ENCODE measurements at places on chromosomes 11 and 22.

DNA sequence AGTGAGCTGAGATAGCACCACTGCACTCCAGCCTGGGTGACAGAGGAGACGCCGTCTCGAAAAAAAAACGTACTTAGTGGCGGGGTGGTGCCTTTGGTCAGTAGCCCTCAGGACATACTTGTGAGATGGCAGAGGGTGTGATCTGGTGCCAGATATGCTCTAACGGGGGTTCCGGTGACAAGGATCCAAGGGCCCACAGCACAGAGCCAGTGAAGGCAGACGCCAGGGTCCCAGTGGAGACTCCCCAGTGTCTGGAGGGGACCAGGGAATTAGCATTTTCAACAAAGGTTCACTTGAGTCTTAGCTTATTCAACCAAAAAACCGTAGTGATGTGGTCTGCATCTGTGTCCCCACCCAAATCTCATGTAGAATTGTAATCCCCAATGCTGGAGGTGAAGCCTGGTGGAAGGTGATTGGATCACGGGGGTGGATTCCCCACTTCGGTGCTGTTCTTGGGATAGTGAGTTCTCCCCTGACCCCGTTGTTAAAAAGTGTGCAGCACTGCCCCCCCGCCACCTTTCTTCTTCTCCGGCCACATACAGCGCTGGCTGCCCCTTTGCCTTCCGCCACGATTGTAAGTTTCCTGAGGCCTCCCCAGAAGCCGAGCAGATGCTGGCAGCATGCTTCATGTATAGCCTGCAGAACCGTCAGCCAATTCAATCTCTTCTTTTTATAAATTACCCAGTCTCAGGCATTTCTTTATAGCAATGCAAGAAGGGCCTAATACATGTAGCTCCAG, 26.6 kb upstream of the OSBPL5 start:
- DNase-seq, result no peak

- DNase-seq, result no peak
Observed at GRCh38 chr11:43243927-43244326, 67.9 kb upstream of the API5 start.

GRCh38 chr11:84419616-84420015, 1133.4 kb upstream of the CCDC90B start:
- no peak for DNase-seq

DNA sequence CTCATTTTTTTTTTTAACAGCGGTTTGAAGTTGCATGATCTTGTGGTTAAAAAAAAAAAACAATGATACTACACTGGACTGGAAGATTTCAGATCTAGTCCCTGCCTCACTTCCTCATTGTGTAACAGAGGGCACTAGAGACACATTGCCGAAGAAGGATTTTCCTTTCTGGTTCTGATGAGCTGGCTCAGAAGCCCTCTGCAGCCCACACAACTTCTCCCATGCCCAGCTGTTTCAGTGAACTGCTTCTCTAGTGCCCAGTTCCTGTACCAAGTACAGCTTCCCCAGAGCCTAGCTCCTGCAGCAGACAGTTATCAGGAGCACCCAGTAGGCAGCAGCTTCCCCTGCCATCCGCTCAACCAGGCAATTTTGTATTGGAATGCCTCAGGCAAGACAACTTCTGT, 29.5 kb upstream of the ANO5 start:
- no peak for DNase-seq

DNA sequence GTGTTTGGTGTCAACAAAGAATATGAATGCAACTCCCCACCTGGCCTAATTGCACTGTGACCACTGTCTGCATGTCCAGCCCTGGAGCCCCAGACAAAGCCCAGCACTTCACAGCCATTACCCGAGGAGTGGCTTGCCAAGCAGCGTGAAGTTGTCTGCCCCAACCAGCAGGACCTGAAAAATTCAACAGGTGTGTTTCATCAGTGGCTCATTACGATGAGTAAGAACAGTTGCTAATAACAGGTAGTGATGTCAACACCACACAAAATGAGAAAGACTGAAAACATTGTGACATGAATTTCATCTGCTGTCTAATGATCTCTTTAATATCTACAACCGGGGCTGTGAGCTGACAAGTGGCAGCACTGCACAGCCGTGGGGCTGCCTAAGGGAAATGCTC, 10.3 kb downstream of the MRPL21 start:
- DNase-seq, result no peak

DNA sequence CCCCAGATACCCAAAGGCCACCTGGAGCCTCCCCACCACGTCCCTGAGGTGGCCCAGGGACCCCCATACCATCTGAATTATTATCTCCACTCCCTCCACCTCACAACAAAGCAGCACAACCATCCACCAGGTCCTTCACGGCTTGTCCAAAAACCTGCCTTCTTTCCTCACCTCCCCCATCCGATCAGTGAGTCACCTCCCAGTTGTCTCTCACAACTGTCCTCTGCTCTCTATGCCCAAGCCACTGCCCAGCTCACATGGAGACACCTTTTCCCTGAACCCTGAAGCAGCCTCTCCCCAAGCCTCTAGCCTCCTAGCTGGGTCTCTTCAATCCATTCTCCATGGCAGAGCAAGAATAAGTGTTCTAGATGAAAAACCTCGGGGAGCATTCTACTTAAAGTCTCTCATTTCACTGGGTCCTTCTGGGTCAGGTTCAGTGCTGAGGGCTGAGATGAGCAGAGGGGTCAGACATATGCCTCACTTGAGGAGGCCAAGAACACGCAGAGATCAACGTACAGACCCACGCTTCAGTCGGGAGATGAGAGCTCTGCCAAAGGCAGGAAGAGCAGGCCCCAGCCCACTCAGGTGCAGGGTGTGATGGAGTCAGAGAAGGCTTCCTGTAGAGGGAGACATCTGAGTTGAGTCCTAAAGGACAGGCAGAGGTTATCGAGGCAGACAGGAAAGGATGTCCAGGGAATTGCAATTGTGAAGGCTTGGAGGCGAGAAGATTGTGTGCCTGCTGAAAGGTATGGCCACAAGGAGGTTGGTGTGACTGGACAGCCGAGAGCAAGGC, 74.7 kb downstream of the PDE2A start:
- DNase-seq, result no peak

- no peak for DNase-seq
Observed at GRCh38 chr22:30626413-30626812, 9.2 kb upstream of the SLC35E4 start.

DNA sequence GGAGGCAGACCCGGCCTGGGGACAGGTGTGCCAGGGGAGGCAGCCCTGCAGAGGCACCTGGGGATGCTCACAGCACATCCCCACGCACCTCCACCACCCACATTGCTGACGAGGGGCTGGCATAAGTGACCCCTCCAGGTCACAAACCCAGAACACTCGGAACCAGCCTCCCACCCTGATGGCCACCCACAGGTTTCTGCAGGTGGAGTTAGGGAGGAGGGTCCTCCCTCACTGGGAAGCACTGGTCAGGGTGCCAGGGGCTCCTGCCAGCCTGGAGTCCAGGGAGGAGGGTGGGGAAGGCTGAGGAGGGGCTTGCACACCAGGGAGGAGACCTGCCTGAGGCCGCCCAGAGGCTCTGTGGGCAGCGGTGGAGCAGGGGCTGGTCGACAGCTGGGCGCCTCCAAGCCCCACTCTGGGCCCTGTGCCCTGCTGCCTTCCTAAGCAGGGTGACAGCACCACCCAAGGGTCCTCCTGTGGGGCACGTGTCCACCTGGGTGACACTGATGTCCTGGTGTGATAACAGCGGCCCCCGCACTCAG, 51.0 kb upstream of the CARS1 start:
- DNase-seq, result no peak

- peak; percentile 57 for DNase-seq
Observed at GRCh38 chr11:6703247-6704063, 20.3 kb upstream of the MRPL17 start.

- DNase-seq, result no peak
Observed at GRCh38 chr11:17927041-17927440, 85.8 kb downstream of the SERGEF start.

- no peak for DNase-seq
Observed at GRCh38 chr11:6727971-6728760, 43.6 kb downstream of the OR2AG2 start.

DNA sequence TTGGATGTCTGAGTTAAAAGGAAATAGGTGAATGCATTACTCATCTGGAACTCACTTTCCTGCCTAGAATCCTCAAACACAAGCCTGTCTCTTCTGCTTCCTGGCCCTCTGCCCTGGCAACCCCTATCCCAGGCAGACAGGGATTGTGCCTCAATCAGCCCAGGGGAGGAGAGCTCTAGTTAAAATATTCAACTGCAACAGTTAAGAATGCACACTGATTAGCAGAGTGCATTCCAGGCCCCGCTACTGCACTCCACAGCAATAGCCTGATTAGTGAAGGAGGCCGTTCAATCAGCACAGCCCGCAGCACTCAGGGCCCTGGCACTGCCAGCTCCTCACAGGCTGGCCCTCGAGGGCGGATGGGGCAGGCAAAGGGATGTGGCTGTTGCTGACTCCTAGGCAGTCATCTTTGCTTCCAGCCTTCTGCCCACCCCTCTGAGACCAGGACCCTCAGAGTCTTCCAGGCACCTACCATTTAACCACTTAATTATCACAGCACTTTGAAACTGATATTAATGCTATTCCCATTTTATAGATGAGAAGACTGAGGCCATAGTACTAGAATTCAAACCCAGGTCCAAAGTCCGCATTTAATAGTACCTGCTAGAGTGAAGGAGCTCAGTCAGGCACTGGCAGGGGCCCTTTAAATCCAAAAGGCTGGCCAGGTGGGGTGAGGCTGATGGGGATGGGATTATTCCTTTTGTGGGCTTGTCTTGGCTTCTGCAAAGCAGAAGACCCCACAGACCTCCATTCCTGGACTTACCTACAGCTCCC, 435.3 kb downstream of the SOX6 start:
- no peak for DNase-seq

Measured in astrocyte of the spinal cord (primary cell).